Esophagus muscularis mucosa (tissue), 4 donors: ENCODE measurements at places on chromosomes 7 and 10. TPM values are rescaled to one million over a fixed set of nuclear protein-coding genes. Genes with fewer than 3 reads are reported as not detected.

DNA sequence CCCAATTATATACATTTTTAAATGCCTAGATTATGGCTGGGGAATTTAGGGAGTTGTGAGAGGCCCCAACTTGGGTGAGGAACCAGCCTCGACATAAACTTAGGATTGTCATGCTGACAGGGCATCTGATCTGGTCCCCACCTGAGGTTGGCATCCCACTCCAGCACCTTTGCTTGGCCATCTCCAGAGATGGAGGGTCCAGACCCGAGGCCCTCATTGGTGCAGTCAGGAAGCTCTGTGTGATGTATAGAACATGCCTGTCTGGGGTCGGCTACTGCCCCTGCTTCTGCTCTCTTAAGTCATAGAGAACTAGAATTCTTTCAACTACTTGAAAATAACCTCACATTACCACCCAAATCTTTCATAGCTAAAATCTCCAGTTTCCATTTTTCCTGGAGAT is 153.8 kb downstream of the NRF1 start:
- H3K27ac ChIP-seq, result no peak overlapping the region
- H3K36me3 ChIP-seq, result no peaks in the 10 kb centered on the region
- no peaks in the 10 kb centered on the region for H3K27me3 ChIP-seq
- H3K4me3 ChIP-seq, result no peak overlapping the region
- H3K4me1 ChIP-seq, result no peaks in the 10 kb centered on the region

TRPV5 gene
- not detected for total RNA-seq

DNA sequence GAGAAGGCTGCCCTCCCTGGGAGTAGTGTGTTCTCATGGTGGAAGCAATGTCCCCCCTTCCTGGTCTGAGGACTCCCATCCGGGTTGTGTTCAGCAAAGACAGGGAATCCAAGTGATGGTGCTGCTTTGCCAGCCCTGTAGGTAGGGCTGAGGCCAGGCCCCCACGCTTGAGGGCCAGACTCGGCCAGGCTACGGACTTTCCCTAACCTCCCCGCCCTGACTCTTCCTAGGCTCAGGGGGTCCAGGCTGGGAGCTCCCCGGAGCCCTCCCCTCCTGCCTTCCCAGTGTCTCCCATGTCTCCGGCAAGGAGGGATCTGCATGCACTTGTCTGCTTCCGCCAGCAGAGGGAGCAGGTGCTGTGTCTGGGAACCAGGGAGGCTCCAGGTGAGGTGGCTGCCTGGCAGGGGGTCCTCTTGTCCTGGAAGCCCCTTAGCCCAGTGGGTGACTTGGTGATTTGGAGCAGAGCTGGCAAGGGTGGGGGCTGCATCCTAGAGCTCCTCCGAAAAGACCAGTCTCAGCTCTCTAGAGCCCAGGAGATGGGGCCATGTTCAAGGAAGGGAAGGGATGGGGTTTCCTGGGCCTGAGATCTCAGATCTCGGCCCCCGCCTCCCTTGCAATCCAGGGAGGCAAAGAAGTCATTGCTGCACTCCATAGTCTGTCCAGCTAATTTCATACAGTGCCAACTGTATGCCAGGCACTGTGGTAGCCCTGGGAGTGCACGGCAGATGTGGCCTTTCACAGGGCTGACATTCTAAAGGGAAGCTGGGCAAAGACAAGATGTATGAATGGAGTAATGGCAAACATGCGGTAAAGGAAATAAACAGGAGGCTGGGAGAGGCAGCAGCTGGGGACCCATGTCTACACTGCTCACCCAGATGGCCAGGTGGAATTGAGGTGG is 20.3 kb upstream of the SFRP5 start:
- H3K4me1 ChIP-seq, result no peaks in the 10 kb centered on the region
- H3K36me3 ChIP-seq, result no peaks in the 10 kb centered on the region
- H3K4me3 ChIP-seq, result no peak overlapping the region
- no peaks in the 10 kb centered on the region for H3K27me3 ChIP-seq
- no peak for DNase-seq
- H3K27ac ChIP-seq, result no peak overlapping the region

- no peak overlapping the region for H3K27ac ChIP-seq
Measured at GRCh38 chr7:32639122-32639521, 143.8 kb downstream of the AVL9 start.

DNA sequence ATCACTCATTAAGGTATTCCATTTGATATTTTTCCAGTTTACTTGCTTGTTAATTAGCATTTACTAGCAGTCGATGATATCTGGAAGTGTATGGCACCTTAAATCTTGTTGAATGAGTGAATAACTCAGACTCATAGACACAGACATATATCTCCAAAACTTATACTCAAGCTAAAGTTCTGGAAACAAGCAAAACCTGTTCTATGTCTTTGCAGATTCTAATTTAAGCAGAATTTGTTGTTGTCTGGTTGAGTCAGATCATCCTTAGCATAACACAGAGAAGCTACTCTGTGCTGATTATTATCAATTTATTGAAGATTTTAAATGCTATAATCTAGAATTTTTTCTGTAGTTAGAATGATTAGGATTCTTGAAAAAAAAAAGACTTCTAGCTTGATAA is 296.2 kb downstream of the MDFIC start:
- no peak overlapping the region for H3K27ac ChIP-seq
- H3K36me3 ChIP-seq, result no peaks in the 10 kb centered on the region
- no peak for DNase-seq
- no peaks in the 10 kb centered on the region for H3K27me3 ChIP-seq
- no peak overlapping the region for H3K4me3 ChIP-seq
